ENCODE measurements at places on chromosomes 7 and 10.
A peak's percentile ranks its signal among the peaks of the same experiment; 100 is the strongest.

- no peak for ATAC-seq
Measured at GRCh38 chr7:139830782-139831501, 1.9 kb downstream of the TBXAS1 start.

- ATAC-seq, result no peak
Measured at GRCh38 chr7:69260023-69260422, 338.3 kb upstream of the AUTS2 start.

- ATAC-seq, result no peak
Measured at GRCh38 chr7:99808766-99809165, 19.0 kb upstream of the CYP3A43 start.

- no peak for ATAC-seq
Measured at GRCh38 chr7:114365791-114366190, 48.8 kb upstream of the FOXP2 start.

DNA sequence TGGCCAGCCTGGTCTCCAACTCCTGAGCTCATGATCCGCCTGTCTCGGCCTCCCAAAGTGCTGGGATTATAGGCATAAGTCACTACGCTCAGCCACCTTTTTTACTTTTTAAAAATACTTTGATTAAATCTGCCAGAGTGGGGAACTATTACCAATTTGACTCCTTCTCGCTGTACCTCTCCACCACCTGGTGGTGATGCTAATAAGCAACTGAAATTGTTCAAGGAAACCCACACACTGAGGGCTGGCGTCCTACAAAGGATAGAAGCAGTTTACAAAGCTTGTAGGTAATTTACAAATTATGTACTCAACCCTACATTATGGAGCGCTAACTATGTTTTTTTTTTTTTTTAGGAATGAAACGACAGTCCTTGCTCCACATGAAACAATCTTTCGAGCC, 111.1 kb downstream of the CPED1 start:
- no peak for ATAC-seq

DNA sequence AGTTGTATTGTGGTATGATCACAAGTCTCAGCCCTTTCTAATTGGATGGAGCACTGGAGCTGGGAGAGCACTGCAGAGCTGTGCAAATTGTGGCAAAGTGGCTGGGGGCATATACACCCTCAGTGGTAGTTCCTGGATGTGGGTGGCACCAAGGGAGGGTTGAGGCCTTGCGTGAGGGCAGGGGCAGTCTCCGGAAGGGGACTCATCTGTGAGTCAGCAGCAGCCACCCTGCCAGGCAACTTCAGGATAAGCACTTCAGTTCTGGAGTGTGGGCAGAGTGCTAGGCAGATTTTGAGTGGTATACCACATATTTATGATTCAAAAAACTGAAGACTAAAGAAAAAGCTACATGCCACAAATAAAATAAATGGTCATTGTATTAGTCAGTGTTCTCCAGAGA, 210.5 kb downstream of the ETV1 start:
- peak; percentile 92 for ATAC-seq

GRCh38 chr7:139541600-139542307, 18.3 kb downstream of the CLEC2L start:
- ATAC-seq, result no peak

DNA sequence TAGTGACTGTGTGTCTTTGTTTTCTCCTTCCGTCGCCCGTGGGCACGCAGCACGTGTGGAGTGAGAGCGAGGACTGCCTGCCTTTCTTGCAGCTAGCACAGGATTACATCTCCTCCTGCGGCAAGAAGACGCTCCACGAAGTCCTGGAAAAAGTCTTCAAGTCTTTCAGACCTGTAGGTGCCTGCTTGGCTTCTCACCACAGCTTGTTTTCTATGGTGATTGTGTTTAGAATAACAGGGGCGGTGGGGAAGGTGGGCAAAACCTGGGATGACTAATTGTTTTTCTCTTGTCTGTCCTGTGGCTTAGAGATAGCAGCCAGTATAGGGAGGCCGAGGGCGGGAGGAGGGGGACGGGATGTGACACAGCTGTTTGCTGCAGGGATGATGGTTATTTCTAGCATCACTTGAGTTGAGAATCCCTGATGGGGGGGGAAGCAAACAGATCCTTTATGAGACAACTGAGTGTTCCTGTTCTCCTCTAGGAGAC, 11.4 kb downstream of the MTURN start:
- ATAC-seq, result no peak

- ATAC-seq, result peak; percentile 80
Measured at GRCh38 chr7:22577470-22578001, 77.5 kb upstream of the STEAP1B start.

DNA sequence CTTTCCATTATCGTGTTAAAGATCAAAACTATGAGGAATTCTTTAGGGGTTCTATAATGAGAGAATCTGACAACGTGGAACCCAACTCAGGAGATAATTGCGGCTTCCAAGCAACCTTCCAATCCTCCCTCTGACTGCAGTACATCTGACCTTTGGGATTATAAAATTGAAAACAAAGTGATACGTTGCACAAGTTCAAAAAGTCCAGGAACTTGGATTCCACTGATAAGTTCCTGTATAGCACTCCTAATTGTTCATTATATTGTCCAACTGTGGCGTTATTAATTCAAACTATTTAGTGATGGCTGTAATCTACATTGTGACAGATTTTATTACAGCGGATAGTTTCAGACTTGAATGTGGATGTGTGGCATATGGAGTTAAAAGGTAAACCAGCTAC, 15.4 kb downstream of the MALRD1 start:
- no peak for ATAC-seq

DNA sequence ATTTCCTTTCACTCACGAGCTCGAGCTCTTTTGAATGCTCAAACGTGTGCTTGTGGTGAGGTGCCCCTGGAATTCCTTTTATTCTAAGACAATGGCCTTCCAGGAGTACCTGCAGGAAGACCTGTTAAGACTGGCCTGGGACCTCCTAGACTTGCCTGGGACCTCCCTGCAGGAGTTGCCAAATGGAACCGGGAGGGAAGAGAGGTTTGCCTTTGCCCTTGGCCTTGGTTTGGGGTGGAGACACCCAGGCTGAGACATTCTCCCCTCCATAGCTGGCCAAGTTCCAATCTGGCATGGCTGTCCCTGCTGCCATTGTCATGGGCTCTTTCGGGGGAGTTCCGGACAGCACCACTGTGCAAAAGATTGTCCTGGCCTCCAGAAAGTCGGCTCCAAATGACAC, 39.7 kb downstream of the DNAJB12 start:
- no peak for ATAC-seq

GRCh38 chr7:133023370-133024071, 58.4 kb downstream of the CHCHD3 start:
- no peak for ATAC-seq

DNA sequence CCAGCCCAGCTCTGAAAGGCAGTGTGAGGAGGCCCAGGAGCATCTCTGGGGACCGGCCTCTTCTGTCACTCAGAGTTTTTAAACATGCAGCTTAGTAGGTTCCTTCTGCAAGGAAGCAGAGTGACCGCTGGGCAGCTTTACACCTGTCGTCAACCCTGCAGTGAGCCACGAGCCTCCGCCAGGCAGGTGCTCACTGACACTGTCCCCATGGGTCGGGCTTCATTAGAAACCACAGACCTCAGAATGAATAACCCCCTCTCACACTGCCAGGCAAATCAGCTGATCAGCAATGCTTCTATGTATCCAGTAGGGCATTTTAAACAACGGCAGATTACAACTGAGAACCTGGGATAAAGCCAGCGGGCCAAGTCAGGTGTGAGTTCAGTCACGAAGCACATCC, 106.1 kb downstream of the MAD1L1 start:
- ATAC-seq, result no peak

- ATAC-seq, result no peak
Measured at GRCh38 chr7:110891197-110891596, 199.7 kb upstream of the LRRN3 start.

- peak; percentile 88 for ATAC-seq
Measured at GRCh38 chr7:75054744-75055143, 18.9 kb downstream of the RCC1L start.

DNA sequence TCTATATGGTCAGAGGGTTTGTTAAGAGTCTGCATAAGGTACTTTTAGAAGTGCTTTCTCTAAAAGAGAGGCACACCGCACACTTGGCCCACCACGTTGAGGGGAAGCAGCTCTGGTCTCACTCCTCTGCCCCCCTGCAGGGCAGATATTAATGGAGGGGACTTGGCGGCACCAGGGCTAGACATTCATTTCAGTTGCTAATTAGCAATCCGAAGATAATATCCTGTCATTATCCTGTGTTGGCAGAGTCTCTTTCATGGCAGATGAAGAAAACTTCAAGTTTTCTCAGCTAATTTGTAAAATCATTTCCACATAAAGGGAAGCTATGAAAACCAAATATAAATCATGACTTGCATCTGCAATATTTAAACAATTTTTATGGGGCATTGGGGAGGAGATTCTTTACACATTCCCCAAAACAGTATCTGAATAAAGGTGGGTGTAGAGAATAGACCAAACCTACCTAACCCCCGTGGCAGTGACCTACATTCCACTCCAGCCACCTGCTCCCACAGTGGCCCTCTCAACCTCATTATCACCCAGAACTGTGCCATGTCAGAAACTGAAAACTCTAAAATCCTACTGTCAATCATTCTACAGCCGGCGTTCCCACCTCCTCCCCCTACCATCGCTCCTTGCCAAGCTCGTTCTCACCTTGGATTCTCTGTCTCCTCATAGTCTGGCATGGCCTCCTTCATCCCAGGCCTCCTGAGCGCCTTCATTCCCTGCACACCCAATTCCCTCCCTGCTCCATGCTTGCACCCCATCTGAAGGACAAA, 54.1 kb upstream of the STK17A start:
- ATAC-seq, result no peak

DNA sequence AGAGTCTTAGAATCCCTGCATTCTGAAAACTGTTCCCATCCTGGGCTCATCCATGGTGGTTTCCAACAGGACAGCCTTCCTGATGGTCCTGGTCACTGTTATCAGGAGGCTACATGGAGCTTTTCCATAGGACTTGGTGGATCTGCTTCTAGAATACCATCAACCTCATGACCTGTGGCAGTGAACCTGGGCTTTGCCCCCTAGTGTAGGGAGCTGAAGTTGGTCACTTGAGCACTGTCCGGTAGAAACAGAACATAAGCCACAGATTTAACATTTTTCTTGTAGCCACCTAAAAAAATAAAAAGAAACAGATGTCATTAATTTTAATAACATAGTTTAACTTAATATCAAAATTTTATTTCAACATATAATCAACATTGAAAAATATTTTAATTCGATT, 165.8 kb downstream of the TMEM178B start:
- ATAC-seq, result no peak

GRCh38 chr7:141013345-141013715, 1.4 kb downstream of the MRPS33 start:
- no peak for ATAC-seq

GRCh38 chr10:51057925-51058324, 16.4 kb upstream of the PRKG1 start:
- no peak for ATAC-seq

- ATAC-seq, result no peak
Measured at GRCh38 chr10:3105905-3106304, 38.6 kb downstream of the PFKP start.

GRCh38 chr10:60643874-60644273, 134.4 kb upstream of the CDK1 start:
- peak; percentile 87 for ATAC-seq

- ATAC-seq, result peak; percentile 89
Measured at GRCh38 chr10:51001587-51001986, 72.7 kb upstream of the PRKG1 start.

GRCh38 chr10:43202657-43203447, 64.0 kb downstream of the RASGEF1A start:
- ATAC-seq, result no peak

DNA sequence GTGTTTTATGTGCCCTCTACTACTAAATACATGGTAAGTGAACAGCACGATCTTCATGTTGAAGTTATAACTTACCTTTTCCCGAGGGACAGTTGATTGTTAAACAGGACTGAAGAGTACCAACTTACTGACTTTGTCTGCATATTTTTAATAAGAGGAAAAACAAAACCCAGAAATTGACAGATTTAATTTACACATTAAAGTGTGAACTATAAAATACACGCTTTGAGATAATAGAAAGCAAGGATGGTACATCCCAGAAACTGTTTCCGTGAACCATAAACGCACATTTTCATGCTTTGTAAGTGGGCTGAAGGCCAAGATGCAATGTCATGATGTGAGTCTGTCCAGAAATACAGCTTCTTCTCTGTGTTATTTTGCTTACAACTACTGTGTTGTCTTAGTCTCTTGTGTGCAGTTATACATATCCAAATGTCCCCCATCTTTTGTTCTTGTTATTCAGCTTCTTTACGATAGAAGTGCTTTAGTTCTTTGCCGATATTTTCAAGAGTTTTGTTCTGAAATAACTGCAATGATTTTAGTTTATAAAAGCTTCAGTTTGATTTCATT, 190.1 kb downstream of the MLLT10 start:
- ATAC-seq, result peak; percentile 39

GRCh38 chr10:13270877-13271551, 28.9 kb downstream of the PHYH start:
- ATAC-seq, result no peak

DNA sequence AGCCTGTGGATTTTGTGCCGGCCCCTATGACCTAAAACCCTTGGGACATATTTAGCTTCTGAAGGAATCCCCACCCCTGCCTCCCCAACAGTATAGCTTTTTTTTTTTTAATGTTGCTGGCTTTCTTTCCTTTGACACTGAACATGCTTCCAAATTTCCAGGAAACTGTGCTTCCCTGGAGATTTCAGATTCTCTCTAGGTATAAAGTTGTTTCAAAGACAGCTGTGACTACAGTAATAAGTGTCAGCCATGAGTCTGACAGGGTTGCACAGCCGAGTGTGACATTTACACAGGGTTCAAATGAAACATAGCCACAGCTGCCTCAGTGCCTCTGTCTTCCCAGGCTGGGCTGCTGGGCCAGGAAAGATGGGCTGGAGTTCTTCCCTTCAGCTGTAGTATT, 466.6 kb upstream of the COBL start:
- no peak for ATAC-seq

DNA sequence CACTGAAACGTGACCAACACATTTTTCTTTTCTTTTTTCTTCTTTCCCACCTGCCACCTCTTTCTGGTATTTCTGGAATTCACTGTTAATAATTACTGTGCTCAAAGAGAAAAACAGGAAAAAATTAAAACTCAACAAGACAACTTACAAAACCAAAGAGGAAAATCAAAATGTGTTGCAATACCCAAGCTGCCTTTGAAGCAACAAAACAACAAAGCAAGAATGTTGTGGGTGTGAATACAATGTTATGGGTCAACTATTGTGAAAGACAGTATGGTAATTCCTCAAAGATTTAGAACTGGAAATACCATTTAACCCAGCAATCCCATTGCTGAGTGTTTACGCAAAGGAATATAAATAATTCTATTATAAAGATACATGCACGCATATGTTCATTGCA, 415.1 kb downstream of the GFRA1 start:
- ATAC-seq, result no peak

GRCh38 chr7:42502022-42502421, 265.0 kb upstream of the GLI3 start:
- ATAC-seq, result no peak

- no peak for ATAC-seq
Measured at GRCh38 chr10:117275121-117275520, 34.2 kb downstream of the SLC18A2 start.

Measured in SK-N-SH treated with all-trans-retinoic acid at 6 μM for 48 hours (cell line).